WTC11 (cell line): ENCODE measurements at places on chromosomes 2 and 18. TPM values are rescaled to one million over a fixed set of nuclear protein-coding genes. Genes with fewer than 3 reads are reported as not detected.

DNA sequence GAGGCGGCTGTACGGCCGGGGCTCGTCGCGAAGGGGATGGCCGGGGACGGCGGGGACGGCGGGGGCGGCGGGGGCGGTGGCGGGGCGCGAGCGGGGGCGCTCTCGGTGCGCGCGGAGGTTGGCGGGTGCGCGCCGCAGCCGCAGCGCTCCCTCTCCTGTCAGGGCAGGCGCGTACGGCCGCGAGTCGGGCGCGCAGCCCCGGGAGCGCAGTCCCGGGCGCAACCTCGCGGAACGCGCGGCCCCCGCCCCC lies 296 bp upstream of the GRHL1 start:
- no peak for DNase-seq
- H3K27me3 ChIP-seq: peaks cover 57% of the 10 kb centered on the region
- H3K4me1 ChIP-seq: peaks cover 19% of the 10 kb centered on the region
- H3K36me3 ChIP-seq: no peaks in the 10 kb centered on the region
- H3K27ac ChIP-seq: no peak overlapping the region

SERPINB10 gene
- total RNA-seq: not detected in 3 replicates

PRKAG3 gene
- not detected in 3 replicates for total RNA-seq

ERICH2 gene
- 1.1 to 1.6 TPM (median 1.1 TPM) in 3 replicates for total RNA-seq
